ENCODE measurements at places on chromosomes 16 and 17. TPM values are rescaled to one million over a fixed set of nuclear protein-coding genes. Genes with fewer than 3 reads are reported as not detected.

The KRTAP9-2 gene
- total RNA-seq = not detected

The C16orf46 gene
- total RNA-seq = 0.89 TPM

The TIMP2 gene
- total RNA-seq = 190 TPM

The ITGB3 gene
- total RNA-seq = 7.1 TPM

The SLC35G6 gene
- not detected for total RNA-seq
